ENCODE measurements at places on chromosomes 7 and 10.

DNA sequence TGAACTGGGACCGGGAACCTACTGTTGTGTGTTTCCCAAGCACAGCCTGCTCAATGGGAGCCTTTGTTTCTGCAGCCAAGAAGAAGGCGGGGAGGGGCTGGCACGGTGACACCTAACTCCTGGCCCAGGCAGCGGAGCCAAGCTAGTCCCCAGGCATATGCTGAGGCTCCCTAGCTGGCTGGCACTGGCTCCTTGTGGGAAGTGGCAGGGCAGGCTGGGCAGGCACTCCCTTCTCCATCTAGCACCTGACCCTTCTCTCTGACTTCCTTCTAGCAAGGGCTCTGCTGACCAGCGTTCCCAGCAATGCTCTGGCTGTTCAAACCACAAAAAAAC is 325.0 kb downstream of the PLXNA4 start:
- DNase-seq, result no peak

- DNase-seq, result peak; percentile 4
These were observed 284.3 kb downstream of the SORCS3 start for GRCh38 chr10:104925232-104925851.

DNA sequence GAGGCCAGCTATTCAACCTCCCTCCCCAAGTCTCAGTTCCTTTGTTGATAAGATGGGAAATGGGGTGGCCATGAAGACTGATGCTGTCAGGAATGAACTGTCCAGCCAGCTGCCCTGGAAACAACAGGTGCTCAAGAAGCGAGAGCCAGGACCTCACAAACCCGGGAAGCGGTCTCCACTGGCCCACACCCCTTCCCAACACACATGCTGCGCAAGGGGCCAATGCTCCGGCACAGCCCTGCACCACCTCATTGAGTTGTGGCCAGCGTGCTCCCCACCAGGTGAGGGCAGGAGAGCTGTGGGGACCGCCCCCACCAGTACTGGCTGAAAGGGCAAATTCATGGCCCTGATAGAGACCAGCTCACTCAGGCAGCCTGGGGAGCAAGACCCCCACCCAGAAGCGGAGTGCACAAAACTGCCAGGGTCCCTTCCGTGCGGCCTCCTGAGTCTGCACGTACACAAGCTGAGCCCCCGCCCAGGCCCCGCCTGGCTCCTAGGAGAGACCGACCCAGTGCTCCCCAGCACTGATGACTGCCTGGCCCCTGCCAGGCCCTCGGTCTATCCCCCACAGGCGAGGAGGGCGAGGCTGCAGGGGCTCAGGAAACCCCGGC is 216.6 kb downstream of the MAD1L1 start:
- no peak for DNase-seq

DNA sequence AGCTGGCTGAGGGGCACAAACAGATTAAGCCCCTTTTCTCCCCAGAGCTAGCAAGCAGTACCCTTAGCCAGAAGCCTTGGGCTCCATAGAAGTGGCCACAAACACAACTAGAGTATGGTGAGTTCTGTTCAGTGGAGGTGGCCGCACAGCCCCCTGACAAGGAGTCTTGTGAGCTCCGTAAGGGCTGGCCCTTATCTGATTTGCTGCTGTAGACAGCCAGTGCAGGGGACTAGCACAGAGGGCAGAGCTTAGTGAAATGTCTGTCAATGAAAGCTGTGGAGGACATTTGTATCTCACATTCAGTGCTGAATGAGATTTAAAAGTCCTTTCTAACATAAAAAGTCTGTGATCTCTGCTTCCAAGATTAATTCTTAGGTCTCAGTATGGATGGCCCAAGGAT is 137.3 kb downstream of the AUTS2 start:
- no peak for DNase-seq

- DNase-seq, result peak; percentile 7
These were observed 214.4 kb upstream of the KIAA1217 start for GRCh38 chr10:23994459-23995046.

DNA sequence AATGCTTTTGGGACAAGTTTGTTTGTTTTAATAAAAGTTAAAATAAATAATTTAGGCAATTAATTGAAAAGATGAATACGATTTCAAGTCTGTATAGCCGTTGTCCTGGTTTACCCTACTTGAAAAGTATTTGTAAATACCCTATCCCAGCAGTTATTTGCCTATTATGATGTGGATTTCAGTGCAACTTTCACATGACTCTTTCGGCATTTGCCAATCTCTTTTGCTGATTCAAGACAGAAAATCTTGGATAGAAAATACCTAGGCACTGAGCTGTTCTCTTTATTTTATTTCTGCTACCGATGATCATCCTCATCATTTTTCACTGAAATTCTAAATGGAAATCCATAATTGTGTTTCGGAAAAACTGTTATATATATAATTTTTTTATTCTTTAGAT is 125.9 kb upstream of the FZD8 start:
- DNase-seq, result no peak

DNA sequence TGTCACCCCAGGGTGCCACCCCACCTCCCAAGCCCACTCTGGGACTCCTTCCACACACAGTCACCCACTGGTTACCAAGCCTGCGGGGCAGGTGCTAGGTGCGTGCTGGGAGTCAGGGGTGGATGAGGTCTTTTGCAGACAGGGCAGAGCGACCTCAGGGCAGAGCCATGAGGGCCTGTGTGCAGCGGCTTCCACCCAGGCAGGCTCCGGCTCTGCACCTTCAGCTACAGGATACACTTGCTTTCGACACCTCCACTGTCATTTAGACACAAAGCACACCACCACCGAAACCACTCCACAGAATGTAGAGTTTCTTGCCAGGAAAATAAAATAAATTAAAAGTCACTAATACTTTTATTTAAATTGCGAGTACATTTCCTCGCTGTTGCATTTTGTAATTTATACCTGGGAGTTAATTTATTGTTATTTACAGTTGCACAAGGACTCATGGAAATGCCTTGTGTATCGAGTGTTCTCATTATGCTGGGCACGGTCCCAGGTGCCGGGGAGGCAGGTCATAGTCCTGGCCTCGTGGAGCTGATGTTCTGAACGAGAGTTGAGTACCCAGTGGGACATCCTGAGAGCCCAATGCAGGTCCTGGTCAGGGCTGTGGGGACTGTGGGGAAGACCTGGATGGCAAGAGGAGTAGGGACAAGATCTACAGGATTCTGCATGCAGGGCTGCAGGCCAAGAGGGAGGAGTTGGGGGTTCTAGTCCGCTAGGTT is 127.8 kb downstream of the CUX1 start:
- DNase-seq, result no peak

- no peak for DNase-seq
These were observed 125.1 kb downstream of the CDK14 start for GRCh38 chr7:90720984-90721760.

DNA sequence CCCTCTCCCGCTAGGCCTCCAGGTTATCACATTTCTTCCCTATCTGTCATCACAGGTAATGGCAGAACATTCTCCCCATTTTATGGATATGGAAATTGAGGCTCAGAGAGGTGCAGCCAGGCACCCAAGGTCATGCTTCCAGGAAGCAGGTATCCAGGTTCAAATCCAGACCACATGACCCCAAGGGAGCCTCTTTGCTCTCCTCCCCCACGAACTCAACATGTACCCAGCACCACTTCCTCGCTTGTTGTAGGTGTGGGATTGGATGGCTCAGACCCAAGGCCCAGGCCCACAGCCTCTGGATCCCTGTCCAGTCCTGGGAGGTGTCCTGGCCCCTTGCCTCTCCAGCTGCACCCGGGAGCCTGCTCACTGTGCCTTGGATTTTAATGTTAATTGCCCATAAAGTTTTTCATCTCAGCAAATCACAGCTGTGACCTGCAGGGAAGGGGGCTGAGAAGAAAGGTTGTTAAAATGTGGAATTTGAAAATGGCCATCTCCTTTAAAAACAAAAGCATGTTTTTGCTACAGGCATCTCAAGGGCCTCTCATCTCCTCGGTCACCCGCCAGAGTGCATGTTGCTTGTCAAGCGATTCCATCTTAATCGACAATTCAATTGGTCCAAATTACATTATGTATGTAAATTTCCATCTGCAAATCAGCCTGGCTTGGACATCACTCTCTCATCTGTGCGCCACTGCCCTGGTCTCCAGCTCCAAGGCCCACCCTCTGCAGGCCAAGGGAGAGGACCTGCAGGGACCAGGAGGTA is 205.4 kb upstream of the ZMIZ1 start:
- no peak for DNase-seq

- no peak for DNase-seq
These were observed 27.0 kb upstream of the AKR1B10 start for GRCh38 chr7:134500406-134500805.

GRCh38 chr7:131497454-131497853 is 59.0 kb downstream of the PODXL start:
- no peak for DNase-seq

GRCh38 chr7:11935905-11936304 is 103.9 kb upstream of the THSD7A start:
- DNase-seq, result no peak

- DNase-seq, result peak; percentile 16
These were observed 81.0 kb downstream of the SAMD9 start for GRCh38 chr7:93036807-93037206.

- DNase-seq, result no peak
These were observed 127.0 kb downstream of the ANK3 start for GRCh38 chr10:60262647-60263126.

DNA sequence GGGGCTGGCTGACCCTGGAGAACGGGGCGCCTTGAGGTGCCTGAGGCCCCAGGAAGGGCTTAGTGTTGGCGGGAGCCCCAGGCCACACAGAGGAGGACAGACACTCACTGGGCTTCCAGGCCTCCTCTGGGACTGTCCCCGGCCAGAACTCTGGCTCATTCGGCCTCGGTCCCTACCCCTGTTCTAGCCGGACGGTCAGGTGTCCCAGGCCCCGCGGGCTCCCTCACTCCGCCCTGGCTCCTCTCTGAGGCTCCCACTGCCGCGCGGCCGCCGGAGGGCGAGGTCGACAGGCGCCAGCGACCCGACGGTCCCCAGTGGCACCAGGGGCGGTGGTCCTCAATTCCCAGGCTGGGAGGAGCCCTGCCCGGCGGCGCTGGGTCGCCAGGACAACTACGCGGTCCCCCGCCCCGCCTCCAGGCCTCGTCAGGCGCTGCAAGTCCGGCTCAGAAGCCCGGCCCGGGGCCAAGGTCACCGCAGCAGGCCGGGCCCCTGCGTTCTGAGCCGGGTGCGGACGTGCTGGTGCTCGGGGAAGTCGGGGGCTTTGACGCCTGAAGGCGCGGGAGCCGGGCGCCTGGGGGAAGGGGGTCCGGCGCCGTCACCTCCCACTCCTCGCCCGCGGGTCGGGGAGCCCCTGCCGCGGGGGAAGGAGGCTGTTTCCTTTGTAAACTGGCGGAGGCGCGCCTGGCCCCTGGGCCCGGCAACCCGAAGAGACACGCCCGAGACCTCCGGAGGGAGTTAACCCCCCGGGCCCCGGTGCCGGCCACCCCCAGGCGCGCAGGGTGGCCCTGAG is 1.1 kb upstream of the PWWP2B start:
- DNase-seq, result no peak

- no peak for DNase-seq
These were observed at the start of gene SYNPO2L for GRCh38 chr10:73655990-73656298. Gene SYNPO2L, minus strand, starts transcription at chr10:73656029. Its CDS starts 107 bp downstream, at chr10:73655922.

DNA sequence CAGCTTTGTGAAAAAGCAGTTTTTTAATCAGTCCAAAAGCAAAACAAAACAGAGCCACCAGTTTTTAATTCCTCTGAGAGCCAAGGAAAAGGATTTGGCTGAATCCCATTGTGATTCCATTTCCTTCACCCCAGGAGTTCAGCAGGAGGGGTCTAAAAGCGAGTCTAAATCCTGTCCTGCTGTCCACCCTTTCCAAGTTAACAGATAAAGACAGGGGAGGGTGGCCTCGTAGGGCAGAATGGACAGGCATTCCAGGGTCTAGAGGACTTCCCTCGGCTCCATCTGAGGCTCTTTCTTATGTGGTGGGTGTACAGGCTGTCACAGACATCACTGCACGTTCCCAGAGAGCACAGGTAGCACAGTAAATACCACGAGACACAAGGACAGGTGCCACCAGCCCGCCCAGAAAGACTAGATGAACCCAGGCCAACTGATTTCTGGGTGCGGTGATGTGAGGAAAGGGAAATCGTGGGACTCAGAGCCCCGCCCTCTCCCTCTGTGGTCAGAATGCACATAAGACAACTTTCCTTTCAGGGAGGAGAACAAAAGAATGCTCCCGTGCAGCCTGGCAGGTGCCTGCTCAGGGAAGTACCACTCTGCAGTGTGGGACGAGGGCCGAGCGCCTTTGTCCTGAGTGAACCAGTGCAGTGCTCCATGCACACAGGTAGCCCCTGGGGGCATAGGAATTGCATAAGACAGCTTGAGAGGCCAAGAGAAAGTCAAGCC is 119.7 kb downstream of the ABLIM1 start:
- no peak for DNase-seq

- no peak for DNase-seq
These were observed 143.4 kb upstream of the ZNF92 start for GRCh38 chr7:65230231-65230630.

DNA sequence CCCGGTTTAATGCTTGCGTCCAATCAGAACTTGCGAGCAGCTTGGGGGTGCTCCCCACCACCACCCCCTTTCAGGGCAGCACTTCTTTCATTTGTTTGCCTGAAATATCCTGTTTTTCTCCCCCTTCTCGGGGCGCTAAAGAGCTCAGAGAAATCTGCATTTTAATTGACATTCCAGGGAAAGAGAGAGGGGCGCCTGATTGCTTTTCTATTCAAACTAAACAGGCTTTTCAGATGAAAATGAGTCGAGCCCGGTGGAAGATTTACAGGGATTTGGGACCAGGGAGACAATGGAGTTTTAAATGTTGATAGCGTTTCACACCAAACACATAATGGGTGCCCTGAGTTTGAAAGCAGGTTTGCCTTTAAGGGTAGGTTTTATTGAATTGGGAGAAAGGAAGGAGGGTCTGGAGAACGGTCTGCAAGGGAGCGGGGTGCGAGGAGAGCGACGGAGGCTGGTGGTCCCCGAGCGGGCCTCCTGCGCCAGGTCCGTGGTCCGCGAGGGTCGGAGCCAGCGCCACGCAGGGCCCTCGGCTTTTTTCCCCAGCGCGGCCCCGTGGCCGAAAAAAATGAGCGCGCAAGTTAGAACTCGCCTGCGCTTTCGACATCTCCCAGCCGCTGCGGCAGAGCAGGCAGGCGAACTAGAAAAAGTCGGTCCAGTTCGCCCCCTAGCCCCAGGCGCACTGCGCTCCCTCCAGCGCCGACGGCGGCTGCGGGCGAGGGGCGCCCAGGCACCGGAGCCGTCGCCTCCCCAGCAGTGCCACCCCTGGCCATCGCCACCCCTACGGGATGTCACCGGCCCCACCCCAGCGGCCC is 1.3 kb downstream of the FGFR2 start:
- no peak for DNase-seq

DNA sequence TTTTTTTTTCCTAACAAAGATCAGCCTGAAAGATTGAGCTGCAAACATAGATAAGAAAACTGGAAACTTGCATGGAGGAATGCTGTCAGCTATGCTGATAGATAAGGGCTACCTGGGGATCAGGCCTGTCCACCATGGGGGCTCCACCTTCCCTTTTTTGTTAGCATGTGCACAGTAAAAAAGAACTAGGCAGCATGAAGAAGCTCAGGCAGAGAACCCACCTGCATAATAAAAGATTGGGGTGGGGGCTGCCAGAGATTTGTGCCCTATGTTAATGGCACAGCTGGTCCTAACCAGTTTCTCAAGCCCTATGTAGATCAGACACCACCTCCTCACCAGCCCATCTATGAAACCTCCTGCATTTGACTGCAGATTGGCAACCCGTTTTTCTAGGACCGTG is 45.4 kb upstream of the CACNB2 start:
- no peak for DNase-seq
